ENCODE measurements at places on chromosomes 5 and 9.

GRCh38 chr5:59891962-59892643 lies 1.4 kb downstream of the PDE4D start:
- no peak for DNase-seq

- DNase-seq: no peak
Measured at GRCh38 chr9:136502940-136503550, 20.2 kb upstream of the SEC16A start.

- no peak for DNase-seq
Measured at GRCh38 chr5:157708866-157709265, 22.4 kb upstream of the THG1L start.

DNA sequence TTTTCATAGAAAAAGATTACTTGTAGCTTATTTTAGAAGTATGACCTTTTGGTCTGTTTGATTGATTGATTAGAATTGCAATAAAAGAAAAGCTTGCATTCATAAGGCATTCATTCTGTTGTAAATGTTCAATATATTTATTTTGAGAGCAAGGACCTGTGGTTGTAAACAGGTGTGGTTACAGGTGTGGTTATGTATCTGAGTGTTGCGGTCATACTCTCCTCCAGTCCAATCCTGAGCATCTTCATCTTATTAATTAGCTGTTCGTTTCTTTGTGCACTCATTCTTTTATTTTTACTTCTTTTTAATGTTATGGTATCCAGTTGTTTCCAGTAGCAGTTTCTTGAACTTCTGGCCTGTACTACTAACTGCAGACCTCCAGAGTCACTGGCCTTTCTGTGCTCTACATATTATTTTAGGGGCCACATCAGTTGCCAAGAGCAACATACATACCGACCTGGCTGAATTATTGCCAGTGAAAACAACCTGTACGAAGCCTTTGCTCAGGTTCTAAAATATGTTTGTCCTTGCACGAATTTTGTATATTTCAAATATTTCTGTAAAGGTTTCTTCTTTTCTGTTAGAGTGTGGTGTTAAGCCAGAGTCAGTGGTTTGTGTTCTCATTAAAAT lies 128.7 kb downstream of the CDC42SE2 start:
- DNase-seq: no peak

- no peak for DNase-seq
Measured at GRCh38 chr9:137370865-137371520, 52.0 kb downstream of the EXD3 start.

DNA sequence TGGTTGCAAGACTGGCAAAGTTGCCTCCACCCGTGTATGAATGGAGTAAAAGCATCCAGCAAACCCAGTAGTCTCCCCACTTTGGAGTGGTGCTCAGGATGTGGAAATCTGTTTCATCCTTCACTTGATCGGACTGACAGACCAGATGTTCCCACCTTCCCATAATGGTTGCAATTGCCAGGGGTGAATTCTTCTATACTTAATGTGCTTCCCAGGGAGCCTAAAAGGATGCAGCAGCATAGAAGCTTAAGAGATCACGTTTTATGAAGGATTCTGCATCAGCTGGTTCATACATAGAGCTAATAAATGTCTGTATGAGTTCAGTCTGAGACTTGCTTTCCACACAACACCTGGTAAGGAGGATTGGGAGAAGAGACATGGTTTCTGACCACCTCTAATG lies 198.8 kb upstream of the S1PR3 start:
- no peak for DNase-seq

- DNase-seq: no peak
Measured at GRCh38 chr9:124871156-124871561, 9.2 kb downstream of the ARPC5L start.

DNA sequence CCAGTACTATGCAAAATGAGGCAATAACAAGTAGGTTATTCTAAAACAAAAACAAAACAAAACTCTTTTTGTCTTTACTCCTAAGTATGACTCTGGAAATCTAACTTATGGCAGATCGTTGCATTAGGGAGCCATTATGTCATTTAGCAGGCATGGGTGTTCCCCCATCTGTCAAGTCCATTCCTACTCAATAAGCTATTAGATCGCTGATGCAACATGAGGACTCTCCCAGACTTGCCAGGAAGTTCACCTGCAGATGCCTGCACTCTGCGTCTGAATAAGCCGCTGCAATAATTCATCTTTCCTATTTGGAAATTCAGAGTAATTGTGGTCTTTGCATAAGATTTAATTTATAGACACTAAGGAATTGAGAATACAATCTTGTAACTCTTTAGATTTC lies 585.0 kb downstream of the KIF4B start:
- DNase-seq: no peak

DNA sequence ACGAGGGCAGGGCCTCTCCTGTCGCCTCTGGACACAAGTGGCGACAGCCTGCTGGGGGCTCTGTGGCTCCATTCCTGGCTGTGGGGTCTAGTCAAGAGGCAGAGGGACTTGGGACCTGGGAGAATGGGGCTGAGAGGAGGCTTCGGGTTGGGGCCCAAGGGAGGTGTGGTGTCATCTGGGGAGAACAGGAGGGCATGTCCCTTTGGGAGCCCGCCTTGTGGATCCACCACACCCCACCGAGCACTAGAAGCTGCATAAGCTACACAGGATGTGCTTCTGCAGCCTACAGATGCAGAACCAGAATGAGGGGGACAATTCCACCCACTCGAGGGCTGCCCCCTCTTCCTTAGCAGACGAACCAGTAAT lies 3.9 kb upstream of the MAN1B1 start:
- no peak for DNase-seq

DNA sequence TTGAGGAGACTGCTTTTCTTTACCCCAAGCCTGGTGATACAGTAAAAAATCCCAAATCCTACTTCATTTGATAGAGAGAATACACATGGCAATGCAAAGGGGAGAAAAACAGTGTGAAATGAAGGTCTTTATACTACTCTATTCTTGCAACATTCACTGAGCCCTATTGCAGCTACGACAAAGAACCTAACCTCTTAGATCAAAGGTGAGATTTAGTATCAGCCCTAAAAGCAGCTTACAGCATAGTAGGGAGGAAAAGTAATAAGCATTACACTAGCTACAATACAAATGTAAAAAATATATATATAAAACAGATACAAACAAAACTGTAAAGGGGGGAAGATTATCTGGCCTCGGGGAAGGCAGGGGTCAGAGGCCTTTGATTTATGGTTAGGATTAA lies 147.1 kb downstream of the MAPKAP1 start:
- DNase-seq: no peak

DNA sequence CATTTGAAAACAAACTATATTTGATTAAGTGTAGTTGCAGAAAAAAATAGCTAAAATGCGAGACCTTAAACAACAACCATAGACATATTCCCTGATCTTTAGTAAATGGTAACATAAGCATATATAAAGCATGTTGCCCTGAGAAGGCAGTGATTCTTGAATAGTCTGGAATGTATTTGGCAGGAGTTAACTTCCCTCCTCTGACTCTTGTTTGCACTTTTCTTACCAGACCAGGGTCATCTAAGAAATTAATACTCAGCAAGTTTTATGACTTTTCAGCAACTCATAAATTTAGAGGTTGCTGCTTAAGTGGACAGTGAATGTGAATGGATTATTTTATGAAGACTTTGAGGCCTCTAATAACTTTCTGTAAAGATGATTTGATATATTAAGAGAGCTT lies 55.3 kb upstream of the NUDT12 start:
- DNase-seq: no peak

GRCh38 chr9:113177251-113177650 lies 26.4 kb downstream of the SLC31A2 start:
- no peak for DNase-seq

DNA sequence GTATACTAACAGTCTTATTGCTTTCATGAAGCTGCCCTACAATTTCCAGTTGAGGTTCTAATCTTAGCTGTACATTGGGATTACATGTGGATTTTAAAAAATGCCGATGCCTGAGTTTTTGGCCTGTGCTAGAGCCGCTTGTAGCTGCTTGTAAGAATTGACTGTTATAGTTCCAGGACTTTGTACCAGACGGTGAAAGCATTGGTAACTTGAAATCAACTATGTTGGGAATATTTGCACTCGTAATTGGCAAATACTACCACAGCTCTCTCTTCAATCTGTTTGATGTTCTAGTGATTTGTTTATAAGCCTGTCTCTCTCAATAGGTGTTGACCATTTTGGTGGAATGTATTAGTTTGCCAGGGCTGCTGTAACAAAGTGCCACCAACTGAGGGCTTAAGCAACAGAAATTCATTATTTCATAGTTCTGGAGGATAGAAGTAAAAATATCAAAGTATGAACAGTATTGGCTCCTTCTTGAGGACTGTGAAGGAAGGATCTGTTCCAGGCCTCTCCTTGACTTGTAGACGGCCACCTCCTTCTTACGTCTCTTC lies 50.5 kb upstream of the DHFR start:
- DNase-seq: no peak

- DNase-seq: no peak
Measured at GRCh38 chr5:146789712-146790653, 88.6 kb downstream of the PPP2R2B start.

DNA sequence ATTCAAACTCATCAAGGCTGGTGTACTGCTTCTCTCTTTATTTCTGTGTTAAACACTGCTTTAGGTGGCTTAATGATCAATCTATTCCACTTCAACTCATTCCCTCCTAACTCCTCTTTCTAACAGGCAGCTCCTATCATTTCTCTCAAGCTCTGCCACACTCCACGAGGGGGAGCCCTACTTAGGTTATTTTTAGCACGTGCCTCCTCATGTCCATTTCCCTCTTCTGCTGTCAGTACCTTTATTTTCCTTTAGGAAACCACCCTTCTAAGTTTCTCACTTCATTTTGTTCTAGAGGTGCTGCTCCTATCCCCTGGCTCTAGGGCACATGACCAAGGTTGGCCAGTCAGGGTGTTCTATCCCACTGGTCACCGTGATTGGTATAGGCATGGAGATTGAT lies 6.7 kb upstream of the BRINP1 start:
- DNase-seq: no peak

DNA sequence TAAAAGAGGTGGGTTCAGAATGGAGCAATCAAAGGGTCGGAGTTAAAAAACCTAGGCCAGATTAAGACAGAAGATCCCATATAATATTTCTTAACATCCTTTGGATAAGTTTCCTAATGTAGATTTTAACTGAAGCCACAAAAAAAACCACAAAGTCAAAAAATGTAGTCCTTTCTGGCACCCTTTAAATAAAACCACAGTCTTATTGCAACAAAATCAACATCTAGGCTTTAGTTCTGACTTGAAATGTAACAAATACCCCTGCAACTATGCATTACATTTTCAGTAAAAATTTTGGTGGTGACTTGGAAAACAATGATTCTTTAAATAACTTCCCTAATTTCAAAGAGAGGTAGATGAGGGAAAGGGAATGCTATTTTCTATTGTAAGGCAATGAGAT lies 109.2 kb downstream of the PSAT1 start:
- DNase-seq: no peak

DNA sequence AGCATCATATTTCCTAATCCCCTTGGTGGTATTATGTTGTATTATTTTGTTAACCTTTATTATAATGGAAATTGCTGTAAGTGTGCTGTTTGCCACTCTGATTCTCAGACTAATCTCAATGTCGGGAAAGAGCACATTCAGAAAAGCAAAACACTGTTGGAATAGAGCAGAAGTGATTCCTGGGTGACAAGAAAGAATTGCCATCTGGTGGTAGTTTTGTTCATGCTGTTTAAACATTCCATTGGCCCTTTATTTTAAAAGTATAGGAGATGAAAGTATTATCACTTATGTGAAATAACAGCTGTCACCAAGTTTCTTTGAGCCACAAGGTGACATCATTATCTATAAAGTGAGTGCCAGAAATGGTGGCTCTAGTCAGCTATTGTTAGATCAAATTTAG lies 301.3 kb upstream of the SGCD start:
- no peak for DNase-seq

DNA sequence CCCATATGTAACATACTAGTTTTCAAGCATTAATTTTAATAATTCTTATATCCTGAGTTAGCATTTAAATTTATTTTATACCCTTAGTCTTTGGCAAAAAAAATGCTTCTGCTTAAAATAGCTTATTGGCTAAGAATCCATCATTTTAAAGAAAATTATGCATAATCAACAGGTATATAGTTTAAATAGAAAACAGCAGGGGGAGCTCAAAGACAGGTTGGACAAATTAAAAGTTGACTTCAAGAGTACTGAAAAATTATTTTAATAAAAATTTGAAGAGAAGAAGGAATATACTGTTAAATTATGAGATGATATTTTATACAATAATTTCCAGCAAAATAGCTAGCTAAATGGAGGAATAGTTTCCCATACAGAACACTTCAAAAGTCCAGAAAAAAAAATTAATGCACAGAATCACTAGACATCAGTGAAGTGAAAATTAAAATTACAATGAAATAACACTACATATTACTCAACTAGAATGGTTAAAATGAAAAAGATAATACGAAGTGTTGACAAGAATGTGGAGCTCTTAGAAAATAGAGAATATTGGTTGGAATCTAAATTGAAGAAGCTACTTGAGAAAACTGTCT lies 387.1 kb downstream of the PDE4D start:
- no peak for DNase-seq

Data from suprapubic skin (tissue), 4 donors.